Thyroid gland (tissue), 4 donors: ENCODE measurements at places on chromosomes 6 and 20.

DNA sequence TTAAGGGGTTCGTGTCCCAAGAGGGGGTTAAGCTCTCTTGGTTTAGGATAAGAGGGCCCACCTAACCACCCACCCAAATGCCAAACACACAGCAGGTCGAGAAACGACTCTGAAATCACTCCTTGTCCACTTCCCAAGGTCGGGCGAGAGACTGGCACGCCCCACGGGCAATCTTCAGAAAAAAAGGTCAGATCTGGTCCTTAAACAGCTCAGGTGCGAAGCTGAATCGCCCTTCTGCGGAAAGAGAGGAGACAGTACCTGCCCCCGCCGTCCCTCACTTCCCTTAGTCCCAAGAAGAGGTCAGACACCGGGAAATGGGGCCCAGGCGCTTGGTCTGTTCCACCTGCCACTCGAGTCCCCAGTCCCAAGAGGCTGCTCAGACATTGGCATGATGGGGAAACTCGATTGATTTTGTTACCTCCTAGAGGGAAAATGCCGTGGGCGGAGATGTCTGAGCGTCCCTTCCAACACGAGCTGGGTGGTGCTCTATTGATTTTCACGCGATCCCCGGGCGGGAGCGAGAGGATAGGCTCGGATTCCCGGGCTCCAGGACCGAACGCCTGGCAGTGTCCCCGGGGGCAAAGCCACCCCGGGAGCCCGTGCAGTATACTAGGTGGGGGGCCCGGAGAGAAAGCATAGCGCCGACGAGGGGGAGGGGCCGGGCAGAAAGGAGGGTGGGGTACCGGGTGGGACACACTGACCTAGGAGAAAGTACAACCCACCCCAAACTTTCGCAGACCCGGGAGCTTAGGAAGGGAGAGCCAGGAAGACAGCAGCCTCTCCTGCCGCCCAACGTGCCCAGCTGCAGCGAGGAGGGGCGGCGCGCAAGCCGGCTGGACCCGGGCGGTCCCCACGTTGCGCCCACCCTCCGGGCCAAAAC is 1.1 kb upstream of the SAMD5 start:
- peak; percentile 24 for DNase-seq

GRCh38 chr6:87482366-87482765 is 9.6 kb downstream of the SLC35A1 start:
- DNase-seq: no peak

DNA sequence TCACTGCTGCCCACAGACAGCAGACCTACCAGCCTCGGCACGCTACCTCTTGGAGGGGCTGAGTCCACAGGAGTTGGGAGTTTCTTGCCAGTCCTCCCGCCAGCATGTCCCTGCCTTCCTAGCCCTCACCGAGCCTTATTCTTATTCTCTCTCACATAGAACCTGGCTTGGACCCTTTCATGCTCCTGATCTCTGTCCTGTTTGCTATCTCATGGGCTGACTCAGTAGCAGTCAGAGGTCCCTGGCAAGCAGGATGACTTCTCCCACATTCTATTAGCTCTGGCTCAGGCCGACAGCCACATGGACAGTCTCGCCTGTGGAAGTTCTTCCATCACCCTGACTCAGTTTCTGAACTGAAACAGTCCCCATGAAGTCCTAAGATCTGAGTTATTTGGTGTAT is 313.2 kb upstream of the RNF24 start:
- no peak for DNase-seq

DNA sequence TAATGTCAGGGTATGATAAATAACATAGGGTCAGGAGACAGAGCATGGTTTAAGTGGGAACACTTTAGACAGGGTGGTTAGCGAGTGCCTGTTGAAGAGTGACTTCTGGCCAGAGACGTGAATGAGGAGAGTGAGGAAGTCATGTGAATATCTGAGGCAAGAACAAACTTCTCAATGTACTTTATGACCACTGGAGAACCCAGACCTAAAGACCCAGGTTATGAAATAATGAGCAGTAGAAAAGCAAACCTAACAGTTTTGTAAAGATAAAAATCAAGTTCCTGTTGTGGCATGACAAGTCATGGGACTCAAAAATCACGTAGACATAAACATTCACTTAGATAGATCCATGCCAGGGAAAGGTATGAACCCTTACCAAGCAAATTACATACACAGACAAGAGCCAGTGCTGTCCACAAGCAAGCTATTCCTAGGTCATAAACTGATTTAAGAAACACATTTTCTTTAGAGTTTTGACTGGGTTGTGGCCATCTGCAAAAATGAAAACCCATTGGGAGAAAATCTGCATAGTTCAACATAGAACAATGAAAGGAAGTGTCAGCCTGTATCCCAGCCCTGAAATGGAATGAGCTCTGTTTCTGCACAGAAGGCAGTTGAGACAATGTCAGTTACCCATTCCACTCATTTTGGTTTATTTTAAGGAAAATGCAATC is 2.2 kb upstream of the MYCT1 start:
- no peak for DNase-seq

DNA sequence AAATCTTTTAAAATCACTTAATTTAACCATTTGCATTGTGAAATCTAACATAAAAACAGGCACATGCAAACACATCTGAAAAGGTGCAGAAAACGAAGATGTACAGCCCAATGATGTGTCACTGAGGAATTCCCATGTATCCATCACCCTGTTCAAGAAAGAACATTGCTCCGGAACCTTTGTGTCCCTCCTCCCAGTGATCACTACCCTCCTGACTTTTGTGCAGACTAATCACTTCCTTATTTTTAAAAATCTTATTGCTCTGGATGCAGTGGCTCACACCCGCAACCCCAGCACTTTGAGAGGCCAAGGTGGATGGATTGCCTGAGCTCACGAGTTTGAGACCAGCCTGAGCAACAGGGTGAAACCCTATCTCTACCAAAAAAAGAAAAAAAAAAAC is 14.6 kb downstream of the GINS1 start:
- DNase-seq: no peak

DNA sequence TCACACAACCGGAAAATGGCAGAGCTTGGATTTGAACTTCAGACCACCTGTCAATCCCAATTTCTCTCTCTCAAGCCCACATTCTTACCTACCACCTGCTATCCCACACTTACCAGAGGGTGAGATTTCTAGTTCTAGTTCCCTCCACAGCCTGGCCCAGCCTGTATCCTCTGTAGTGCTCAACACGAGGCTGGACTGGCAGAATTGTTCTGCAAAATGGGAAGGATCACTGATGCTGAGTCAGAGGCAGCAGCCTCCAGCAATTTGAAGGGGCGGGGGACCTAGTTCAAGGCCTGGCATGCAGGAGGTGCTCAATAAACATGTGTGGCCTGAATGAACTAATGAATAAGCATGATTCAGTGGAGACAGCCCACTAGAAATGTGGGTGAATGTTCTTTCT is 53.6 kb upstream of the TTPAL start:
- no peak for DNase-seq

GRCh38 chr6:40352006-40352405 is 235.2 kb downstream of the LRFN2 start:
- no peak for DNase-seq

DNA sequence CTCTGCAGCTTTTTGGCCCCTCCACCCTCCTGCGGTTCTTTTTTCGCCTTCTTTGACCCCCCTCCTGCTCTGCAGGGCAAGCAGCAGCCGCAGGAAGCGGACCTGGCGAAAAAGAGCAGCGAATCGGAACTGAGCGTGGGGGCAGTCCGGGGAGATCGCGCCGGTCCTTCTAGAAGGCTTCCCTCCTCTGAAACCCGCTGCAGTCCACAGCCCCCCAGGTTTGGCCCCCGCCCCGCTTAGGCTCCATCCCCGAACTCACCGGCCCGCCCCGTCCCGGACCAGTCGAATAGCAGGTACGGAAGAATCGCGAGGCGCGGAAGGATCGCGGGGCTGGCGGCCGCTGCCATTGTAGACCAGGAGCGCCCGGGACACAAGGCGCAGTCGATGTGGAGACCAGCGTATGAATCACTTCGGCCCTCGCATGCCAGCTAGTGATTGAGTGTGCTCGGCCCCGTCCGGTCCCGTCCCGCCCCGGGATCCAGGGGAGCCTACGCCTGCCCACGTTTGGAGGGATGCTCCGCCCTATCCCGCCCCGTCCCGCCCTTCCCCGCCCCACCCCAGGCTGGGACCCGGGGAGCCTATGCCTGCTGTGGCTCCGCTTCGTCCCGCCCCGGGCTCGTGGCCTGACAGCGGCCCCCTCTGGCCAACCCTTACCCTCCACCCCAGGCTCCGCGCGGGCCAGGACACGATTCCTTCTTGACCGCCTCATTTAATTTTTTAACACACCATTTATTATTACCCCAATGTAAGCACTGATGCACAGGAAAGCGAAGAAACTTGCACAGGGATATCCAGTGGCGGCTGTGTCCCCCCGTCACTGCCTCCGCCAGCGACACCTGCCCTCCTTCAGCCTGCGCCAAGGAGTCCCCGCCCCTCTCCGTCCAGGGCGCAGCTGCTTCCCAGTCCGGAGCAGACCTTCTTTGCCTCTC is at the start of gene ULBP3:
Gene ULBP3 (minus strand): TSS at position 402 of the 929 bp plus-strand sequence. CDS start 55 bp downstream, at position 347.
- peak; percentile 94 for DNase-seq

- DNase-seq: no peak
These were observed 10.6 kb downstream of the ULBP3 start for GRCh38 chr6:150058231-150058792.

DNA sequence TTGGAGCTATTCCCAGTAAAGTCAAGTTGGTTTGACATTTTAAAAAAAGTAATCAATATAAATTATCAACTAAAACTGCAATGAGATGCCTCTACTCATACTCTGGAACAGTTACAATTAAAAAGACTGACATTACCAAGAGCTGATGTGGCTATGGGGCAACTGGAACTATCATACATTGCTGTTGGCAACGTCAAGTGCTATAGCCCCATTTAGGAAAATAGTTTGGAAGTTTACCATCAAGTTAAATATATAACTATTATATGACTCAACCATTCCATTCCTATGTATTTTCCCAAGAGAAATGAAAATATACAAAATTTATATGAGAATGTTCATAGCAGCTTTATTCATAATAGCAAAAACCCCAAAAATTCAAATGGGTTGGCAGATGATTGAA is 111.4 kb upstream of the HDGFL1 start:
- no peak for DNase-seq

DNA sequence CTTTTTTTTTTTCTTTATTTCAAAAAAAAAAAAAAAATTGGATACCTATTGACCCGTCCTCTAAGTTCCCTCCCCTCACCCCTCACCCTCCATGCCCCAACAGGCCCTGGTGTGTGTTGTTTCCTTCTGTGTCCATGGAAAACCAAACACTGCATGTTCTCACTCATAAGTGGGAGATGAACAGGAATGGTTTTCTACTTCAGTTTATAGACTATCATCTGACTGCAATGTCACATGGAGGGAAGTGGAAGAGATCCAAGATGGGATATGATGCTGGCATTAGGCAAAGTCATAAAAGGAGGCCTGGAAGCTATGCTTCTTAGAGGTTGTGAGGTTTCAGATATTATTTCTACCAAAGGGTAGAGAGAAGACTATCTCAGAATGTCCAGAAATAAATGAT is 237.5 kb downstream of the MAFB start:
- DNase-seq: no peak

DNA sequence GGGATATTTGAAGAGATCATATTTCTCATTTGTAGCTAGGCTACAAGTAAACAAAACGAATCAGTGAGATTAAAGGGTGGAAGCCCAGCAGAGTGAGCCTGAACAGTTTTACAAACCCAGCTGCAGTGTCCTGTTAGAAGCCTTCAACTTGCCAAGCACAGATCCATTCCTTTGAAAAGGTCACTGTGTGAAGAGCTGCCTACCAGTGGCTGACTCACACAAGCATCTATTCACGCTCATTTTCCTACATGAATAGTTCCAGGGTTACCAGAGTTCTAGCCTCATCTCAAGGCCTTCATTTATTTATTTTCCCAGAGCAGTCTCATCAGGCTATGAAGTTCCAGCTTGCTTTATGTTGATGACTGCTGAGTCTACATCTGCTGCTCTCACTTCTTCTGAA is 25.7 kb upstream of the MLIP start:
- DNase-seq: no peak
